ENCODE measurements at places on chromosomes 3 and 15. TPM values are rescaled to one million over a fixed set of nuclear protein-coding genes. Genes with fewer than 3 reads are reported as not detected.

GRCh38 chr15:35705030-35705883, 159.3 kb upstream of the DPH6 start:
- no peak for DNase-seq

Gene GOLGA8O
- total RNA-seq: not detected

- DNase-seq: no peak
Observed at GRCh38 chr3:140911822-140912221, 29.8 kb upstream of the SLC25A36 start.

Gene P4HTM
- 10.8 TPM for total RNA-seq

GRCh38 chr3:139574026-139574947, 34.7 kb upstream of the RBP1 start:
- DNase-seq: peak; percentile 68

DNA sequence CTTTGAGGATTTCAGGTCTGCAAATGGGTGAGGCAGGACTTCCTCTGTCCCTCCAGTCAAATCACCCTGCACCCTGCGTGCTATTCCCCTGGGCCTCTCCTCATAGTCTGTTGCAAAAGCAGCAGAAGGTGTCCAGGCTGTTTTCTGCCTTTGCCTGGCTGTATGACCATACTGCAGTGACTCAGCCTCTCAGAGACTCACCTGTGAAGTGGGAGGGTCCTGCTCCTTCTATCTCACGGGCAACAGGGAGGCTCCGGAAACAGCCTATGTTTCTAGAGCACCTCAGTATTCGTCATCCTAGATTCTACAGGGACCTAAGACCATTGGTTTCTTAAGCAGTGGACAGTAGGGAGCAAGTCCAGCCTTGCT, 216.4 kb downstream of the TLE3 start:
- no peak for DNase-seq

Gene TRIM71
- total RNA-seq: not detected

DNA sequence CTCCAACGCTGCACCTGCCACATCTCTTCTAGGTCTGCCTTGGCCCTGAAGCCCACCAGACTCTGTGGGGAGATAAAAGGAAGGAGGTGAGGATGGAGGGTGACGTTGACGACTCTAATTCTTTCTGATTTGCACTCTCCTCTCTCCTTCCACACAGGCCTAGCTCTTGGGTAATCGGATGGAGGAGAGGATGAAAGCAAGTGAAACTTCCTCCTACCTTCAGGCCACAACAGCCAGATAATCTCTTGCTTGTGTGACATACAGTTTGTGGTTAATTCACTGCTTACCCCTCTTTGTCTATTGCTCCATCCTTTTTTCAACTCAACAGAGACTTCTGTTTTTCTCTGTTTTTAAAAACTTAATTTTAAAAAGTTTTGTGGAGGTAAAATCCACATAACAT, 208.1 kb downstream of the SV2B start:
- DNase-seq: no peak

DNA sequence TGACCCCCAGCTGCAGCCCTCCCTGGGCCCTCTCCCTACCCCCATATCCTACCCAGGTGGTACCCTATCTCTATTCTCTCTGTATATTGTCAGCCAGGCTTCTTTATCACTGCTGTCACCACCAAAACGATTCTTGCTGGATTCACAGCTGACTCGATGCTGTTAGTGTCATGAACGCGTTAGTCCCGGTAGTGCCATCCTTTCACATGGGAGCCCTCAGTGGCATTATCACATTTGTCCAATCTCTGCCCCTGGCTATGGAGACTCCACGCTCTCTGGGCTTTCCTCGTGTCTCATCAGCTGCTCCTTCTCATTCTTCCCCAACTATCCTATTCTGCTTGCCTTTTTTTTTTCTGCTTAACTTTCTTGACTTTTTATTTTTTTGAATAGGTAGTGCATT, 7.0 kb downstream of the SCAMP5 start:
- DNase-seq: no peak

DNA sequence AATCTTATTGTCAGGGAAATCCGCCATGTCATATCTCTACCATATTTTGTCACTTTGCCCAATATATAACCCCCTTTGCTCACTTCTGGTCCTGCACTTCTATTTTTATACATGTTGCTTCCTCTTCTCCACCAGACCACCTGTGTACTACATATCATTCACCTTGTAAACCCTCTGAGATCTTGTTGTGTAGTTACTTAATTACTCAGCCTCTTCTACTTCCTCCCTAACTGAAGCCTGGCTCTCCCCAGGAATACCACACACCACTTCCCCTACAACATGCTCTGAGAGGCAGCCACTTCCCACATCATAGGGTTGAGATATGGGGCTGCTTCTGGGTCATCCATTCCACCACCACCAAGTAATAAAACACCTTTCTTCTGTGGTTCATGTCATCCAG, 10.0 kb downstream of the HEXA start:
- no peak for DNase-seq

Gene GPX1
- total RNA-seq: 266 TPM

GRCh38 chr15:62877276-62877857, 165.2 kb upstream of the TPM1 start:
- no peak for DNase-seq

Measured in right lobe of liver (tissue), 6 donors.